ENCODE measurements at places on chromosomes 7 and 10.

GRCh38 chr10:87760195-87760905 is 57.7 kb downstream of the ATAD1 start:
- H3K36me3 ChIP-seq = peaks cover 41% of the 10 kb centered on the region
- no peaks in the 10 kb centered on the region for H3K4me1 ChIP-seq
- H3K27me3 ChIP-seq = no peaks in the 10 kb centered on the region
- H3K4me3 ChIP-seq = no peak overlapping the region
- DNase-seq = no peak

DNA sequence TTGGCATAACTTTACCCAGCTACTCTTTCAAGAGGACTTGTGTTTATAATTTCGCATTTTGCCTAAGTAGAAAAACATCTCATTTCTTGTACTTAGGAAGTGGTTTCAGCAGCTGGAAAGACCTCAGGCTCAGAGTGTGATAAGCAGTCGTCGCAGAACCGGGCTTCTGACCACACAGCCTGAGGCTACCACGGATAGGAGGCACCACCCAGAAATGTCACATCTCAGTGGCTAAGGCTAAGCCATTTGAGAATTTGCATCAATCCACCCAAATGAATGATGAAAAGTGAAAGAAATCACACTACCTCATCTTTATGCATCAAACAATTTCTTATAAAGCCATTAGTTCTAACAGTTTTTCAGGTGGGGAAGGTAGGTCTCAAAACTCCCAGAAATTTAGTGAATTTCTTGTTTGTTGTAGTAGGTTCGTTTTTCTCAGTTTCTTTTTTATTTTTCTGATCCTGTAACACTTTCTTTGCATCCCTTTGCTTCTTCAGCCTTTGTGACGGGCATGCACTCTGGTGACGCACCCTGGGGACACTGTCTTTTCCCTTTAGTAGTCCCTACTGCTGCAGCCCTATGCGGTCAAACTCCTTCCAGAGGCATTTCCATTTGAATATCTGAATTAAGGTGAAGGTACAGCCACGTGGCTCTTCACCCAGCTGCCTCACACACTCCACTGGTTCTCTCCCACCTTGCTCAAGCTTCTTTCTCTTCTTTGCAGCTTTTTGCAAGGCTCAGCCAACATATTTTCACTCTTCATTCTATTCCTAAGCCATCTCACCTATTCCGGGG is 68.5 kb downstream of the MAP3K8 start:
- no peaks in the 10 kb centered on the region for H3K4me1 ChIP-seq
- H3K27me3 ChIP-seq = no peaks in the 10 kb centered on the region
- H3K27ac ChIP-seq = no peak overlapping the region
- H3K36me3 ChIP-seq = no peaks in the 10 kb centered on the region
- H3K4me3 ChIP-seq = no peak overlapping the region

DNA sequence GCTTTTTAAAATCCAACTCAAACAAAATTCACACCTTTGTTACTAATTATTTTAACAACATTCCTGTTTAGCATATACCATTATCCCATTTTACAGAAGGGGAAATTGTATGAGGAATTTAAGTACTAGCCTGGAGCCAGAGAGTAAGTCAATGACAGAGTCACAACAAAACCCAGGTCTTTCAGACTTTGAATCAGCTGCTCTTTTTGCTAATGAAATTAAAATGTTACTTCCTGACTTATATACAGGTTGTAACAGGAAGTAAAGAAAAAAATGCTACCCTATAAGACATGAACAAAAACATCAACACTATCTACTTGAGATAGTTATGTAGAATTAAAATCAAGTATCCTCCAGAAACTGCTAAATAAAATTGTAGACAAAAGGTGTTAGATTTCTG is 82.6 kb upstream of the ASAH2 start:
- H3K27me3 ChIP-seq = no peaks in the 10 kb centered on the region
- H3K27ac ChIP-seq = no peak overlapping the region
- no peak for DNase-seq
- no peak overlapping the region for H3K4me3 ChIP-seq
- peaks cover under 1% of the 10 kb centered on the region for H3K36me3 ChIP-seq

DNA sequence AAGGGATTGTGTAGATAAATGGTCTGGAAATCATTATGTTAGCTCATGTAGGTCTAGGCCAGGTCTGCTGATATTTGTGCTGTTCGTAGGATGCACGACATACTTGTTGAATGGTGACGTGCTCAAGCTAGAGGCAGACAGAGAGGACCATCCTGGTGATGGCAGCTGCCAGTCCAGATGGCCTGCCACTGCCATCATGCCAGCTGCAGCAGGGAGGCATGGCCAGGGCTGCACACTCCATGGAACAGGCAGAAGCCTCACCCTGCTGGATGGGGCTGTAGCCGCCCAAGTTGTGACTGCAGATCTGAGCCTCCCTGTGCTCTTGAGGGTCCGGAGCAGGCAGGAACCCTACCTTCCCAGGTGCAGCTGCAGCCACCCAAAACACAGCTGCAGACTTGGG is 80.3 kb downstream of the SPDYE5 start:
- peaks cover 55% of the 10 kb centered on the region for H3K36me3 ChIP-seq
- H3K4me1 ChIP-seq = no peaks in the 10 kb centered on the region
- H3K27me3 ChIP-seq = no peaks in the 10 kb centered on the region
- DNase-seq = no peak

- no peaks in the 10 kb centered on the region for H3K27me3 ChIP-seq
- DNase-seq = no peak
- no peak overlapping the region for H3K27ac ChIP-seq
- H3K4me3 ChIP-seq = no peak overlapping the region
- H3K4me1 ChIP-seq = peaks cover 9% of the 10 kb centered on the region
Observed at GRCh38 chr7:28937103-28937502, 21.0 kb downstream of the TRIL start.

GRCh38 chr10:101452593-101452992 is 98.6 kb downstream of the BTRC start:
- H3K4me3 ChIP-seq = no peak overlapping the region
- H3K27me3 ChIP-seq = no peaks in the 10 kb centered on the region
- H3K4me1 ChIP-seq = no peaks in the 10 kb centered on the region
- no peaks in the 10 kb centered on the region for H3K36me3 ChIP-seq
- H3K27ac ChIP-seq = no peak overlapping the region
- no peak for DNase-seq
